ENCODE measurements at places on chromosomes 16 and 17.

- no peak for DNase-seq
Observed at GRCh38 chr17:13420418-13420826, 181.3 kb downstream of the HS3ST3A1 start.

GRCh38 chr16:70772493-70772892 lies 28.5 kb downstream of the VAC14 start:
- DNase-seq, result no peak

- DNase-seq, result no peak
Observed at GRCh38 chr17:17898673-17899072, 61.9 kb upstream of the SREBF1 start.

DNA sequence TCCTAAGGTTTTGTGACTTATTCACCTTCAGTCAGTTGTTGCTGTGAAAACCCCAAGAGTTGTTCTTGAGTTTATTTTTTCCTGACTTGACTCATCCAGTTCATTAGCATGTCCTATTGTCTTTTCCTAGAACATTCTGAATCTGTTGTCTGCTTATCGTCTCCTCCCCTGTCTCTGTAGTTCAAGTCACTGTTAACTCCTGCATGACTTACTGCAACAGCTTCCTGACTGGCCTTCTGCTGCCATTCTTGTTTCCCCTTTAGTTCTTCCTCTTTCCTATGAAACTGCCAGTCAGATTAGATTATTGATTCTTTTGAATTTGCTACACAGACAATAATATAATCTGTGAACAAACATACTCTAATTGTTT lies 161.5 kb downstream of the FTO start:
- DNase-seq, result no peak

DNA sequence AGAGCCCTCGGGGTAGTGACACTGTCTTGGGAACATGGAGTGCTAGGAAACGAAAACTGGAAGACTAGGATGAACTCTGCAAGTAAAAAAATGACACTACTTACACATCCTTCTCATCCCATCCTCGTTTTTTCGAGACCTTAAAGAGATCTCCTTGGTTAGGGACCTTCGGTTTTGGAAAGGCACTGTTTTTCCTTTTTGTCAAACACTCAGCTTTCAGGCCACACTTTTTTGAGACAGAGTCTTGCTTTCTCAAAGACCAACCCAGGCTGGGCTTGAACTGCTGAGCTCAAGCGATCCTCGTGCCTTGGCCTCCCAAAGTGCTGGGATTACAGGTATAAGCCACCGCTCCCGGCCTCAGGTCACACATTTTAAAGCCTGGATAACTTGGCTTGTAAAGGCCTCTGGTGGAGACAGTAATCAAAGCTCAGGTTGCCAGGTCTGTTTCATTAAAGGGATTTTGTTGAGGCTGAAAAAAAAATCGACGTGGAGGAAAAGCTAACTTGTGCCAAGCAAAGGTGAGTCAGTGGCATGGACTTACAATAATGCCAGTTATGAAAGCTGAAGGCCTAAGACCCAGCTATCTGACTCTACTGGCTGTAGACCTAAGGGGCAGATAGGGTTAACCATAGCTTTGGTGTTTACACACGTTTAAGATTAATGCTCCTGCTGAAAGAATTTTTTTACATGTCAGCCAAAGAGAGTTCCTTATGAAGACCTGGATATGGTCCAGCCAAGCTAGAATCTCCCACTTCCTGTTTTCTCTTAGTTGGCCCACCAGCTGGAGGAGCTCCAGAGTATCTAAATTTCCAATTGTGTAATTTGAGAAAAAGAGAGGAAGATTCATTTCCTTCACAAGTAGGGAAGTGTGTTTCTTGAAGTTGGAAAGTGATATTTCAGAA lies 823 bp downstream of the NBR1 start:
- DNase-seq, result peak; percentile 35

GRCh38 chr17:77321649-77322513 lies 181.1 kb downstream of the SEC14L1 start:
- peak; percentile 63 for DNase-seq

Measured in COLO829 (cell line).